ENCODE measurements at places on chromosomes 1 and 21. TPM values are rescaled to one million over a fixed set of nuclear protein-coding genes. Genes with fewer than 3 reads are reported as not detected.

DNA sequence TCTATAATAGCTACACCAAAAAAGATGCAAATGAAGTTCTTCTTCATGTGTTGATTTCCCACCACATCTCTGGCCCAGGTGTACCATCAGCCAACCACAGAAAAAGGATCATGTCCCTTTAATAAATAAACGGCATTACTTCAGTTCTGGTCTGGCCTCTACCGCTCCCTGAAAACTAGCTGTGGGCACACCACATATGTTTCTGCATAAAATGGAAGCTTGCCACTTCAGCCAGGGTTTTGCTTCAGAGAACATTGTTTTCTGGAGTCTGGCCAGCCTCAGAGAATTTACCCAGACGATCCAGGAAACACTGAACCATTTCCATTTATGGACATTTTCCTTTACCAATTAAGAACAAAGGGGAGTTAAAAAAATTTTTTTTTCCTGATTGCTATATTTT, 5.8 kb upstream of the LAMC2 start:
- no peaks in the 10 kb centered on the region for H3K36me3 ChIP-seq
- H3K4me3 ChIP-seq, result no peak overlapping the region
- H3K27ac ChIP-seq, result peak overlapping the region; percentile 59
- peaks cover 12% of the 10 kb centered on the region for H3K4me1 ChIP-seq
- no peaks in the 10 kb centered on the region for H3K27me3 ChIP-seq

DNA sequence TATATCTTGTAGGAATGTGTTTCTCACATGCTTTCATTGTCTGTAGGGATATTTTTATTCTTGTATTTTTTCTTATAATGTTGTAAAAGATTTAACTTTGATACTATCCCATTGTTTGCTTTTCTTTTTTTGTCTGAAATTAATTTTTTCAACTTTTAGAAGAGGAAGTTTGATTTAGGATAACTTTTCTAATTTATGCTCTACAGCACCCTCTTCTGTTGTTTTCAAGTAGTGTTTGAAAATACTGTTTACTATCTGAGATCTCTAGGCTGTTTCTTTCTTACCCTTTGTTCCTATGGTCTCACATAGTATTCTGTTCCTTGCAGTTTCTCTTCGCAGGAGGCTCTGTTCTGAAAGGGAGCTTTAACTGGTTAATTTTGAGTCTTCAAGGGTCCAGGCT, 21.9 kb downstream of the ABCD3 start:
- DNase-seq, result no peak
- H3K4me1 ChIP-seq, result no peaks in the 10 kb centered on the region
- no peaks in the 10 kb centered on the region for H3K36me3 ChIP-seq
- H3K27me3 ChIP-seq, result no peaks in the 10 kb centered on the region
- H3K27ac ChIP-seq, result no peak overlapping the region

DNA sequence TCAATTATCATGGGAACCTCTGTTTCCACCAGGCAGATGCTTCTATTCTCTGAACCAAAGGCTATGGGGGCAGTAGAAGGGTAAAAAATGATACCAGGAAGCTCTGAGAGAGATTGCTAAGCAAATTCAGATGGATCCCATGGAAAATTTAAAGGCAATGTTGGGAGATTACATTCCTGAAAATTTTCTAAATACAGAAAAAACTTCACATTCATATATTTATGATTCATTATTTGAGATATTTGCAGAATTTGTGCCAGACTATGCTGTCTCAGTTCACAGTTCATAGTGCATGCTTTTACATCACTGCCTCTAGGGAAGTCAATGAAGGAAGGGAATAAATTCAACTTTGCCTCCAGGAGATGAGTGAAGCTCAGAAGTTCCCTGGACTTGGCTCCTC, 57.5 kb downstream of the KCNT2 start:
- no peak for DNase-seq
- no peaks in the 10 kb centered on the region for H3K36me3 ChIP-seq

DNA sequence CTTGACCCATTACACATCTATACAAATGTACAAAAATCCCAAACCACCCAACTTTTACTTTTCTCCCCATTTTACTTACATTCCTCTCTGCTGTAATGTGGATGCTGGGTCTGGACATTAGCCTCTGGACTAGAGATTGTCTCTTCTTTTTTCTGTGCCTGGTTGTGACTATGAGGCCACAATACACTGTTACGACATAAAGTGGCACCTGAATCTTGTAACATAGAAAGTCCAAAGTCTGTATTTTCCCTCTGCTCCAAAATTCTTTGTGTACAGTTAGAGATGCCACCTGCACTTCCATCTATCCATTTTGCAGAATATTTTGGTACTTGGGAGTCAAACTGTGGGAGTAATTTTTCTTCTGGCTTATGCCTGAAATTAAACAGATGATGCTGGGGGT, 22.7 kb downstream of the C21orf91 start:
- DNase-seq, result no peak
- no peaks in the 10 kb centered on the region for H3K4me1 ChIP-seq
- H3K4me3 ChIP-seq, result no peak overlapping the region

DNA sequence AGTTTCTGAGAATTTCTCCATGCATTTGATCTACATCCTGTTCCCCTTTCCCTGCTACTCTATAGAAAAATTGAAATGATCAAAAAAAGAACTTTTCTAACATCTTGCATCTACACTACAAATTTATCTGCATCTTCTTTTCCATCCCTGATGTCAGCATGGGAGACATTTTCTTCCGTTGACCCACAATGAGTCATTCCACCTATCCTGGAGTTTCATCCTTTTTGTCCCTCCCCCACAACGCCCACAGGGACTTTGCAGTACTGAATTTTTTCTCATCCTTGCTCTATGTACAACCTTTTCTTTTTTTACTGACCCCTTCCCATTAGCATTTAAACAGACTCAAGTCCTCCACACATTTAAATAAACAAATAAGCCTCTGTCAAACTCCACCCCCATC, 112.2 kb upstream of the MROH9 start:
- no peak overlapping the region for H3K27ac ChIP-seq
- no peak overlapping the region for H3K4me3 ChIP-seq
- H3K4me1 ChIP-seq, result no peaks in the 10 kb centered on the region
- no peaks in the 10 kb centered on the region for H3K36me3 ChIP-seq
- DNase-seq, result no peak
- no peaks in the 10 kb centered on the region for H3K27me3 ChIP-seq

- H3K27me3 ChIP-seq, result no peaks in the 10 kb centered on the region
- H3K36me3 ChIP-seq, result no peaks in the 10 kb centered on the region
- H3K4me1 ChIP-seq, result no peaks in the 10 kb centered on the region
- H3K27ac ChIP-seq, result no peak overlapping the region
Observed at GRCh38 chr1:92554216-92554615, 67.5 kb upstream of the GFI1 start.

DNA sequence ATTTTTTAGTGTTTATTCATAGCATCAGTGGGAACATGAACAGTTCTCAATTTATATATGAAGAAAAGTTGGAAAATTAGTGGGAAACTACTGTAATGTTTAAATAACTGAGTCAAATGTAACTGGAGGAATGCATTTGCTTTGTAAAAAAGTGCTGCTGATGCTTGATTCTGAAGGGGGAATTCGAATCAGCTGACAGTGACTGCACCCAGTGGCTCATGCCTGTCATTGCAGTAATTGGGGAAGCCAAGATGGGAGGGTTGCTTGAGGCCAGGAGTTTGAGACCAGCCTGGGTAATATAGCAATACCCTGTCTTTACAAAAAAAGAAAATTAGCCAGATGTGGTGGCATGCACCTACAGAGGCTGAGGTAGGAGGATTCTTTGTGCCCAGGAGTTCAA, 398.4 kb downstream of the ZP4 start:
- no peaks in the 10 kb centered on the region for H3K4me1 ChIP-seq
- H3K36me3 ChIP-seq, result peaks cover 4% of the 10 kb centered on the region
- no peak overlapping the region for H3K4me3 ChIP-seq
- no peak overlapping the region for H3K27ac ChIP-seq

- H3K27ac ChIP-seq, result no peak overlapping the region
- no peak overlapping the region for H3K4me3 ChIP-seq
- no peaks in the 10 kb centered on the region for H3K27me3 ChIP-seq
- H3K36me3 ChIP-seq, result no peaks in the 10 kb centered on the region
- DNase-seq, result no peak
Observed at GRCh38 chr1:225577241-225577640, 75.7 kb downstream of the ENAH start.

GRCh38 chr1:221334062-221334461, 407.8 kb downstream of the DUSP10 start:
- H3K27me3 ChIP-seq, result no peaks in the 10 kb centered on the region
- H3K4me3 ChIP-seq, result no peak overlapping the region
- H3K27ac ChIP-seq, result peak overlapping the region; percentile 67

DNA sequence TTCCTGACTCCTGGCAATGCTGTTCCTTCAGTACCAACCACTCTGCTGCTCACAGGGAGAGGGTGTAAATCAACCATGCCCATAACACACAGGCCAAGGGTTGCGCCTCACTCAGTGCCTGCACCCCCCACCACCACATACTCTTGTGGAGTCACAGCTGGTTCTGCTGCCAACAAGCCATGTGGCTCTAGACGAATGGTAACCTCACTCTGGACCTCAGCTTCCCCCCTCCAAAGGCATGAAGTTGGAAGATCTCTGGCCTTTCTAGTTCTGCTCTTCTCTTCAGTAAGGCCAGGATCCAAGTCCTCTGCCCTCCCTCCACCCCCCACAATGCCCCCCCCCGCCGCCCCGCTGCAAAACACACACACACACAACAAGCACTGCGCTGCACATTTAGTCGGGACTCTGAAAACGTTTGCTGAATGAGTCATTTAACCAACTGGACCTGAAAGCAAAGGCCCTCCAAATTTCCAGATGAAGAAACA, 1.7 kb upstream of the GLIS1 start:
- no peak for DNase-seq
- no peaks in the 10 kb centered on the region for H3K36me3 ChIP-seq
- no peak overlapping the region for H3K27ac ChIP-seq
- H3K4me3 ChIP-seq, result no peak overlapping the region
- peaks cover 13% of the 10 kb centered on the region for H3K4me1 ChIP-seq

GRCh38 chr1:112440574-112440973, 44.6 kb downstream of the CTTNBP2NL start:
- H3K4me1 ChIP-seq, result no peaks in the 10 kb centered on the region
- H3K27ac ChIP-seq, result no peak overlapping the region
- no peaks in the 10 kb centered on the region for H3K27me3 ChIP-seq
- H3K36me3 ChIP-seq, result peaks cover 3% of the 10 kb centered on the region

DNA sequence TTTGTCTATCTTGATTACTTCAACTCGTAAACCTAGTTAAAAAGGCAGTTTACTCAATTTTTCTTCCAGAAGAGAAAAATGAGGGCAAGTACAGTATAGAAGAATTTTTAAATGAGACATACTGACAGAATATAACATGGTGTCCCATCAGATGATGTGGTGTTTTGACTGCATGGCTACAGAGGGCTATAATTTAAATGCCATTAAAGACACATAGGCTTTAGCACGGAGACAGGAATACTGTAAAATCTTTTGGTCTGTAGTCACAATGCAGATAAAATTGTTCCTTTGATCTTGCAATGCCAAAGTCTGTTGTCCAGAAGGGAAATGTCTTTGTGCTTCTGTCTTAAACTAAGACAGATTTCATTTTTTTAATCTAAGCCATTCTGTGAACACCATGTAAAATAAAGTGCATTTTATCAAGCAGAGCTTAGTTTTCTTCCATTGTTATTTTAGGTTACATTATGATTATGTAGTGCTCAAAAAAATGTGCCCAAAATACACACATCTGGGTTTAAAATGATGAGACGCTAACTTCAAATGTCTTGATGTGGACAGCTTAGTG, 249.6 kb downstream of the PTPRC start:
- no peak overlapping the region for H3K27ac ChIP-seq
- DNase-seq, result no peak
- no peaks in the 10 kb centered on the region for H3K36me3 ChIP-seq
- no peaks in the 10 kb centered on the region for H3K27me3 ChIP-seq
- H3K4me3 ChIP-seq, result no peak overlapping the region
- no peaks in the 10 kb centered on the region for H3K4me1 ChIP-seq

DNA sequence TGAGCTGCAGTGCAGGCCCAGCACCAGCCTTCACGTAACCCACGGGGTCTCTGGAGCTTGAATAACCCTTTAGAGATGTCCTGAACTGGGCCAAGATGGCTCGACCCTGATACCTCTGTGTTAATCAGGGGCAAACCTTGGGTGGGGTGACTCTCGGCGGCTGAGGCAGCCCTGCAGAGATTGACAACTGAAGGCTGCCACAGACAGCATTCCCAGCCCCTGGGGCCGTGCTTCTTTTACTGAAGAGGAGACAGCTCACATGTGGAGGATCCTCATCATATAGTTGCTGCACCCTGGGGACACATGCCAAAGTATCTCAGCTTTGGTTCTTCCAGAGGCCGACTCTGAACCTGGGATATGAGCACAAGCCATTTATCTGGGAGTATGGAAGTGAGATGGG, 57.3 kb upstream of the PTGFRN start:
- H3K4me3 ChIP-seq, result no peak overlapping the region
- no peak for DNase-seq
- H3K27me3 ChIP-seq, result no peaks in the 10 kb centered on the region
- no peak overlapping the region for H3K27ac ChIP-seq
- peaks cover 10% of the 10 kb centered on the region for H3K4me1 ChIP-seq

GRCh38 chr1:221174330-221174993, 295.2 kb downstream of the HLX start:
- H3K36me3 ChIP-seq, result no peaks in the 10 kb centered on the region
- no peak for DNase-seq
- no peak overlapping the region for H3K4me3 ChIP-seq

GRCh38 chr1:65182658-65183268, 34.8 kb downstream of the AK4 start:
- no peaks in the 10 kb centered on the region for H3K36me3 ChIP-seq
- no peaks in the 10 kb centered on the region for H3K27me3 ChIP-seq
- no peak overlapping the region for H3K4me3 ChIP-seq
- no peak overlapping the region for H3K27ac ChIP-seq

- H3K4me3 ChIP-seq, result no peak overlapping the region
- H3K27me3 ChIP-seq, result no peaks in the 10 kb centered on the region
- no peak for DNase-seq
- no peaks in the 10 kb centered on the region for H3K36me3 ChIP-seq
Observed at GRCh38 chr1:96926176-96926575, 204.6 kb downstream of the PTBP2 start.

- peaks cover 20% of the 10 kb centered on the region for H3K36me3 ChIP-seq
- H3K27ac ChIP-seq, result no peak overlapping the region
- H3K4me1 ChIP-seq, result no peaks in the 10 kb centered on the region
- DNase-seq, result no peak
- H3K27me3 ChIP-seq, result no peaks in the 10 kb centered on the region
Observed at GRCh38 chr1:5887971-5888361, 104.3 kb downstream of the NPHP4 start.

GRCh38 chr1:163442895-163443294, 121.1 kb downstream of the NUF2 start:
- no peaks in the 10 kb centered on the region for H3K4me1 ChIP-seq
- H3K27me3 ChIP-seq, result no peaks in the 10 kb centered on the region
- H3K4me3 ChIP-seq, result no peak overlapping the region
- no peaks in the 10 kb centered on the region for H3K36me3 ChIP-seq
- no peak overlapping the region for H3K27ac ChIP-seq

GRCh38 chr1:37157634-37158033, 123.3 kb upstream of the GRIK3 start:
- no peaks in the 10 kb centered on the region for H3K4me1 ChIP-seq
- no peak overlapping the region for H3K27ac ChIP-seq
- peak; percentile 28 for DNase-seq
- no peaks in the 10 kb centered on the region for H3K36me3 ChIP-seq

The CELA2A gene
- total RNA-seq, result not detected

The NID1 gene
- total RNA-seq, result 172 TPM

The TSPAN2 gene
- total RNA-seq, result 10.9 TPM

The MFSD2A gene
- total RNA-seq, result 0.32 TPM

The SAMD13 gene
- not detected for total RNA-seq

The BTG3 gene
- total RNA-seq, result 19.4 TPM

The TNFRSF14 gene
- total RNA-seq, result 141 TPM

The PLA2G2F gene
- not detected for total RNA-seq

The ATAD3C gene
- not detected for total RNA-seq

The KIF21B gene
- total RNA-seq, result 10.2 TPM

The ARTN gene
- total RNA-seq, result not detected

The HHAT gene
- 1.2 TPM for total RNA-seq

The LCE2B gene
- total RNA-seq, result not detected

The SAMD11 gene
- 9.7 TPM for total RNA-seq

All from ascending aorta (tissue), 2 donors.